H1 (cell line): ENCODE measurements at places on chromosomes 2 and 18. TPM values are rescaled to one million over a fixed set of nuclear protein-coding genes. Genes with fewer than 3 reads are reported as not detected.

The HSPD1 gene
- 1,063 and 1,108 TPM in 2 replicates for total RNA-seq

The CPLX4 gene
- not detected in 2 replicates for total RNA-seq

The PRKAG3 gene
- total RNA-seq = not detected in 2 replicates

The LRRFIP1 gene
- 68.6 and 75.8 TPM in 2 replicates for total RNA-seq

The IL1RN gene
- not detected in 2 replicates for total RNA-seq

The GPR45 gene
- not detected in 2 replicates for total RNA-seq

The RTKN gene
- 53.5 and 54.1 TPM in 2 replicates for total RNA-seq

GRCh38 chr18:75862458-75862857, 435.0 kb upstream of the SMIM21 start:
- no peak for DNase-seq

GRCh38 chr18:62249478-62250097, 62.5 kb downstream of the RELCH start:
- no peak for DNase-seq

GRCh38 chr2:180472133-180472532, 465.0 kb upstream of the CWC22 start:
- DNase-seq = no peak

DNA sequence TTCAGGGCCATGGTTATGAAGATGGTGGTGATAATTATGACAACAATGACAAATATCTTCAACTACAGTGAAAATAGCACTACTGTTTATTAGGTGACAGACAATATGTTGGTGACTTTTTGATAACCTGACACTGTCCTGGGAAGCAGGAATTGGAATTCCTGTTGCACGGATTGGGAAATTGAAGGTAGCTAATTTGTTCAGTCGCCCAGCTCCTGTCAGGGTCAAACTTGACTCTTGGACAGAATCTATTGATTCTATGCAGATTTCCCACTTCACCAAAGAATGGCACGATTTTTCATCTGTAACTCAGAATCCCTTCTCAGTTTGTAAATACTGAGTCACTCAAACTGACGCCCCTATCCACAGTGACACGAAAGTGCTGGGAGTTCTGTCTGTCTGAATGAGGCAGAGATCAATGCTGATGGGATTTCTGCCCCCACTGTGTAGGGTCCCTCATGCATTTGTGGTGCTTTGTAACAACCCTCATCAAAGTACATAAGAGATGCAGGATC, 779.5 kb upstream of the ID2 start:
- no peak for DNase-seq

DNA sequence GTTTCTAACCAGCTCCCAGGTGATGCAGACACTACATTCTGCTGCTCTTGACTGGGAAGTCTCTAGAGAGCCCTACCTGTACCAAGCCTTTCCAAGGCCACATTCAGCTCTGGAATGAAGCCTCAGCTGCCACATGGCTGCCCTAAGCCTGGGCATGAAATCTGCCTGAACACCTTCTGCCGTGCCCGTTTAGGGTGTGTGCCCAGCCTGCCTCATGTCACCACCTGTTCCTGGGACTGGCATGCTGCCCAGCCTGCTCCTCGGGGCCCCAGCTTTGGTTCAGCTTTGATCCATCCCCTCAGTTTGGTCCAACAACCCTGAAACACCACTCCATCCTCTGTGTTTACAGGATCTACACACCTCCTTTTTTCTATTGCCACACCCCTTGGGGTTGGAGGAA, 210.9 kb downstream of the L3MBTL4 start:
- no peak for DNase-seq

- DNase-seq = no peak
Measured at GRCh38 chr2:119265693-119266066, 42.0 kb downstream of the STEAP3 start.

GRCh38 chr2:108061439-108062042, 75.2 kb downstream of the SLC5A7 start:
- no peak for DNase-seq

DNA sequence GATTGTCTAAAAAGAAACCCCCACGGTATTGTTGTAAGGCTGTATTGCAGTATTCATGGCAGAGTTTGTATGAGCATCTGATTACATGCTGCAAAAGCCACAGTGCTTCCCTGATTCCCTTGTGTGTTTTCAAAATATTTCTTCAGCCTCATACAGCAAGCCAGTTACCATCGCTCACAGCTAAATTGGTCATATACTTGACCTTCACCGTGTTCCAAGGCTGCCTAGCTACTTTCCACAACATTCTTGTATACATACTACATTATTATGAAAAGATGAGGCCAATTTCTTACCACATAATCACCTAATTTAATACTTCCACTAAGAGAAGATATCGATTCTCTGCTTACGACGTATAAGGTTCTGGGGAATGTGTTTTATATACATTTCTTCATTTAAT, 576.3 kb upstream of the CNTNAP5 start:
- DNase-seq = no peak

GRCh38 chr2:235579128-235579527, 85.3 kb downstream of the AGAP1 start:
- DNase-seq = no peak

DNA sequence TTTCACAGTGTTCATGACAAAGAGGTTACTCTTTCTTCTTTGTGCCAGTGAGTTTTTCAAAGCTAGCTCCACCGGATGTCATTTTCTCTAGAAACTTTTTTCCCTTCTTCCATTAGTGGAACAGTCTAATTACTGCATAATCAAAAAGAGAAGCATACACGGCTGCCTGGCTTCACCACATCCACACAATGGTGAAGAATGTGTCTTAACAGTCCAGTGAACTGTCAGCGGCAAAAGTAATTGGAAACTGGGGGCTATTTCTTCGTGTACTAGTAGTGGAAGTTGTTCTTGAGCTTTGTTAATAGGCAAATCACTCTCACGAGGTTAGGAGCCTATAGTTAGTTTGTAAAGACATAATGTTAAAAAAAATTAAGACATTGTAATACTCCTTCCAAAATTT, 32.9 kb upstream of the PIK3C3 start:
- DNase-seq = no peak

DNA sequence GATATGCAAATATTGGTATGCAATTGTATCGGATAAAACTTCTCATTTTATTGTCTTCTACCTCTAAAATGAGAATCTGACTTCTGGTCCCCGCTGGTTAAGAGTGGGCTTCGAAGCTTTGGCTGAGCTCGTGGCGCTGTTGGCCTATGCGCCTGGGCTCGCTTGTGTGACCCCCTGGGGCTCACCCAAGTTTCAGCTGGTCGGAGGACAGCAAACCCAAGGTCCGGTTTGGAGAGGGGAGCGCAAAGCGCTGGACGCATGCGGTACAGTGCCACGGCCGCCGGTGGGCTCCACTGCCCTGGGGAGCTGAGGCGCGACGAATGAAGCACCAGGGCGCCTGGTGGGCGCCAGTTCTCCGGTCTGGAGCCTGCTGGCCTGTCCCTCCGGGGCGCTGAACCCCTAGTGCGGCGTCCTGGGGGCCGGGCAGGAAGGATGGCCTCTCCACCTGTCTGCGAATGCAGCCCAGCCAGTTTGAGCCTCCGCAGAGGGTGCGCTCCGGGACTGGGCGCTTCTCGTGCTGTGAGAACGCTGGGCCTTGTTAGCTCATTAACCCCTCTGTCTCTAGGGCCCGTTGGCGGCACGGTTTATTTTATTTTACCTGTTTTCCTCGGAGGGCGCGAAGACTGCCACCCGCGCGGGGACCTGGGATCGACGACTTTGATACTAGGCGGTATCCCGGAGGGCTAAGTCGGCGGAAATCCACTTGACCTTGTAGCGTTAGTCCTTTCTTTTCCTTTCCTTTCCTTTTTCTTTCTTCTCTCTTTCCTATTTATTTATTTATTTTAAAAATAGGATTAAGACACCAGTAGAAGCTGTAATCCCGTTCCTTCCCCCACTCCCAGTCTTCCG, 10.4 kb downstream of the MEIS1 start:
- no peak for DNase-seq
